ENCODE measurements at places on chromosomes 12 and 14.

DNA sequence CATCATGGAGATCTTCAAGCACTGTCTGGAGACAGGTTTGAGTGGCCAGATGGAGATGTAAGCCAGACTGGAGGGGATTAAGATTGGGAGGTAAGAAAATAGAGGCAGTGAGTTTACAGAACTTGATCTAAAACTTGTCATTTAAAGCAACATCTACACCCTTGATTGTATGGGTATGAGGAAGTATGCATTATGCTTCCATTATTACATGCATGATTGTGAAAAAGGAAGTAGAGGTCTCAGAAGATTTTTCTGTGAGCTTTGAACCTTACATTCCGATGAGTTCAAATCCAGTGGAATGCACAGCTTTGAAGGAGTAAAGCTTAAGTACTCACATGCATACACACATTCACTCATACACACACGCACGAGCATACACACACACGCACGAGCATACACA, 550.8 kb downstream of the MED13L start:
- no peak for DNase-seq

- peak; percentile 12 for DNase-seq
These were observed 47.9 kb downstream of the FGD6 start for GRCh38 chr12:95169368-95169767.

GRCh38 chr12:1108276-1108675, 117.3 kb downstream of the ERC1 start:
- DNase-seq: peak; percentile 51

DNA sequence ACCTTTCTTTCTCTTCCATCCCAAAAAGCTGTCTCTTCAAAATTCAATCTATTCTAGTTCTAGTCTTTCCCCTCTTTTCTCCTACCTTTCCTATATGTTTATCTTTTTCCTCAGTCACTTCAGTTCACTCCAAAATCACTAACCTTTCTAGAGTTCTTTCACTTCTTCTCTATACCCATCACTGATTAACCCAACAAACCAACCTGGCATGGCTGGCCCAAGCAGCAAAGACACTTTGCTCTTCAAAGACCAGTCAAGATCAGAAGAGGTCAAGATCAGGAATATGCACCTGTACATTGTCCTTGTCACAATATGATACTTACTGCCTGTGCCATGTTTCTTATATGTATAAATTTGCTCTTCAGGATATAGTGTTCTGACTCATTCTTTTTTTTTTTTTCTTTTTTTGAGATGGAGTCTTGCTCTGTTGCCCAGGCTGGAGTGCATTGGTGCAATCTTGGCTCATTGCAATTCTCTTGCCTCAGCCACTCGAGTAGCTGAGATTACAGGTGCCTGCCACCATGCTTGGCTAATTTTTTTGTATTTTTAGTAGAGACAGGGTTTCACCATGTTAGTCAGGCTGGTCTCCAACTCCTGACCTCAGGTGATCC, 112.9 kb downstream of the C12orf42 start:
- DNase-seq: no peak

GRCh38 chr12:52372216-52373154, 5.2 kb upstream of the KRT85 start:
- peak; percentile 45 for DNase-seq

DNA sequence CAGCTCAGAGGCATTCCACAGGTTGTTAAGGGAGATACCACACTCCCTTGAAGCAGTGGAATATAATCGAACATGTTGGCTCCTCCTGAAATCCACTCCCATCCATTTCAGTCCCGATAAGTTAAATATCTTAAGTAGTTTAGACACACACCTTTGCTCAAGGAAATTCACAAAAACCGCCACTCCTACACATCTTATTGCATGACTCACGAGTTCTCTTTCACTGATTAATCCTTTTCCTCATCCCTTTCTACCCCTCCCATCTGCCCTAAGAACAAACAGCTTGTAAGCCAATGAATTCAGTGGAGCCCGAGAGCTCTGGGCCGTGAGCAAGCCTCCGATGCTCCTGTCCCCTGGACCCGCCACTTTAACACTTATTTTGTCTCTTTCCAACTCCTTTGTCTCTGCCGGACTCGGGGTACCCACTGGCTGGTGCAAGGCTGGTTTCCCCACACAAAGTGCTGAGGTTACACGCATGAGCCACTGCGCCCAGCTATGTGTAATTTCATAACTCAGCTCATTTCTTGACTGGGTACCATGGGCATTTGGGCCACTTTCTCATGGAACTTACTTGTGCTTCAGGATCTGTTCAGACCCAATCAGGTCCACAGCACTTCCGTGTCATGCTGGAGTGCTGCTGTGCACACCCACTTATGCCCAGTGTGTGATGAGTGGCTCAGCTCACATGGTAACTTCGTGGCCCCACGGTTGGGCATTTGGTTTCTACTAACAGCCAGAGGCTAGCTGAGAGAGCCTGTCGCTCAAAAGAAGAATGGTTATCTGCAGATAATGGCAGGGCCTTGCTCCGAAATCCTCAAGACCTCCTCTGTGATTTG, 171.8 kb upstream of the ALG10B start:
- no peak for DNase-seq

DNA sequence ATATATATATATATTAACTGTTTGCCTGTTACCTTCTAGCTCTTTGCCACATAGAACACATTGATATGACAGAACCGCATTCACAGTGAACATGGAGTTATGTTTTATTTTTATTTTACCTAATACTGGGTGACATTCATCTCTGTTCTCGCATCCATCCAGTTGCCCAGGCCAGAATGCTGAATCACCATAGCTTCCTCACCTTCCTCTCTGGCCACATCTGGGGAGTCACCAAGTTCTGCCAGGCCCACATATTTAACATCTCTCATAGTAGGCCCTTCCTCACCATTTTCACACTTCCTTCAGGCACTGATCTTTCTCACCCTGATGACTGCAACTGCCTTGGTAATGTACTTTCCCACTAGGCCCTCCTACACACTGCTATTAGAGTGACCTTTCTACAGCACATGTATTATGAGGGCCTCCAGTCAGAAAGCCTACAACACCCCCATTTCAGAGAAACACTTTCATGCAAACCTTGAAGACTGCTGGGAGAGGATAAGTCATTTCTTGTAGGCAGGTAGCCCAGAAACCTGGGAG, 106.8 kb downstream of the LGR5 start:
- DNase-seq: no peak

- no peak for DNase-seq
These were observed 634.2 kb downstream of the SLC16A7 start for GRCh38 chr12:60230056-60230455.

DNA sequence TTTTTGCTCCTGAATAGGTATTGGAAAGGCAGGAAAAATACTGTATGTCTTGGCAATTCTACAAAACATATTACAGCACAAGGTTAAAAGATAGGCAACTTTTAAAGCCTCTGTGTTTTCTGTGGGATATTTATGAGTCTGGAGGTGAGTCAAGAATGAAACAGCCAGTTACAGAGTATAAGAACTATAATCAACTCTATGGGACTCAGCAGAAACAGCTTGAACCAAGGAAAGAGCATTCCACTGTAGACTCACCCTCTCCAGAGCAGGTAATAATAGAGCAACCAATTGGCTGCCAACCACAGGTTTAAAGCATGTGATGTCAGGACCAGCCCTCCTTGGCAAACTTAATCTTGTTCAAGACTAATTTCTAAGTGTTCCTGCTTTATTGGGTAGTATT, 100.5 kb upstream of the MDM1 start:
- no peak for DNase-seq

DNA sequence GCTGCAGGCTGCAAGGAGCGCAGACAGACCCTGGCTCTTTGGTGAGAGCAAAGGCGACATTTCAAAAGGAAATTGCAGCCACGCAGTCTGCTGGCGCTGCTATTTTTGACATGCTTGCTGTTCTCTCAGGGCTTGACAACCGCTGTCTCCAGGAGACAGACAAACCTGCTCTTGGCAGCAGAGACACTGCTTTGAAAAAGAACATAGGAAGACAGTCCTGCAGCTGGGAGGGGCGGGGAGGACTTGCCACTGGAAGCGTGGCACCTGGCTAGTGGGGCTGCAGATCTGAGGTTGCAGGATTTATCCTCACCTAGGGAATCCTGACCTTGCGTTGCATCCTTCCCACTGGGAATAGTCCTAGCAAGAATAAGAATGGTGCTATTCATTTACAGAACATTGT, 91.8 kb upstream of the KCNA1 start:
- DNase-seq: no peak

- DNase-seq: no peak
These were observed 25.6 kb downstream of the AKAP6 start for GRCh38 chr14:32354716-32355115.

DNA sequence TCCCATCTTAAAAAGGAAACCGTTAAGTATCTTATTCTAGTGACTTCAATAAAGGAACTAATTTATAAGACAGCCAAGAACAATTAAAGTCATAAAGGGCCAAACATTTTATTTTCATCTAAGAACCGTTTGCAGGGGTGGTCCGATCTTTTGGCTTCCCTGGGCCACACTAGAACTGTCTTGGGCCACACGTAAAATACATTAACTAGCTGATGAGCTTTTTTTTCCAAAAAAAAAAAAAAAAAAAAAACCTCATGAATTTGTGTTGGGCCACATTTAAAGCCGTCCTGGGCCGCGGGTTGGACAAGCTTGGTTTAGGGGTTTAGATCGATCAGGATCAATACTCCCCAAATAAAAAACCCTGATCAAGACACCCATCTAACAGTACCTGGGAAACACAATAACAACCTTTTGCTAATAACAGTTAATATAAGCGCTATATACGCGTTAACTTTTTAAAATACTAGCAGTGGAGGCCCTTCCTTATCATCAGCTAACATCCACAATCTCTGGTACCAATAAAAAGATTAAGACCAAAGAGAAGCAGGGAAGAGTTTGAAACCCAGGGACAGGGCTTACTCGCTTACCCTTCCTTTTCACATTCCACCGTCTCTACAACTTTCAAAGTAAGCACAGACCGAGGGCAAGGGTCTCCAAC, 1.1 kb downstream of the NAP1L1 start:
- no peak for DNase-seq

DNA sequence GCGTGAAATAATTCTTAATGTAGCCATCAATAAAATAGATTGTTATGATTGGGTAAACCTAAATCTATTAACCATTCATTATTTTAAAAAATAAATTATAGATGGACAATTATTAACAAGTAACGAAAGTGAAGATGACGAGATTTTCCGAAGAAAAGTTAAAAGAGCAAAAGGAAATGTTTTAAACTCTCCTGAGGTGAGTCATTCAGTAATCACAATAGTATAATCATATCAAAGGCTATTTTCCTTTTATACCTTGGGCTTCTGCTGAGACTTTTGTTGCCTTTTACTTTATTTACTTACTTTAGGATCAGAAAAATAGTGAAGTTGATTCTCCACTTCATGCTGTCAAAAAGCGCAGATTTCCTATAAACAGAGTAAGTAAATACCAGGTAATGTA, 45.6 kb downstream of the FANCM start:
- DNase-seq: no peak

GRCh38 chr12:615620-616019, 47.6 kb downstream of the NINJ2 start:
- no peak for DNase-seq

GRCh38 chr12:95303476-95303875, 85.9 kb downstream of the VEZT start:
- DNase-seq: no peak

DNA sequence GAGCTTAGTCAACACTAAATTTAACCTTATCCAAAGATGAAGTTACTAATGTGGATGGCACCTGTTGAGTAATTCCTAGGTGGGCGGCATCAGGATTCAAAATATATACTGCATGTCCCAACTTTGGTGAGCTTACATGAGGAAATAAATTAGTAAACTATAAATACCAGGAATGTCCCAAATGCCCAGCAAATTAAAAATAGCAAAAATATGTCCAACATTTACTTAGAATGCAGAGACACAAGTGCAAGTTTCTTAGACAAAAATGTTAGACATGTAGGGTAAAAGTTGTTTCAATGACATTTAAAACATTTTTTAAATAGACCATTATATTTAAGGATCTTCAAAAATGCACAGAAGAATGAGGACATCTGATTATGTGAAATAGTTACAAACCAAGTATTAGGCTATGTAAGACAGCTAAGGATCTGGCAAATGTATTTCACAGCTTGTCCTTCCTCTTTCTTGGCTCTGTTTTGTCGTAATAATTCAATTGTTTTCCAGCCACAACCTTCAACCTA, 115.9 kb downstream of the NAV3 start:
- DNase-seq: no peak

GRCh38 chr12:94863321-94864035, 140.0 kb downstream of the NDUFA12 start:
- DNase-seq: no peak

- no peak for DNase-seq
These were observed 10.1 kb upstream of the TMCC3 start for GRCh38 chr12:94660436-94660835.

DNA sequence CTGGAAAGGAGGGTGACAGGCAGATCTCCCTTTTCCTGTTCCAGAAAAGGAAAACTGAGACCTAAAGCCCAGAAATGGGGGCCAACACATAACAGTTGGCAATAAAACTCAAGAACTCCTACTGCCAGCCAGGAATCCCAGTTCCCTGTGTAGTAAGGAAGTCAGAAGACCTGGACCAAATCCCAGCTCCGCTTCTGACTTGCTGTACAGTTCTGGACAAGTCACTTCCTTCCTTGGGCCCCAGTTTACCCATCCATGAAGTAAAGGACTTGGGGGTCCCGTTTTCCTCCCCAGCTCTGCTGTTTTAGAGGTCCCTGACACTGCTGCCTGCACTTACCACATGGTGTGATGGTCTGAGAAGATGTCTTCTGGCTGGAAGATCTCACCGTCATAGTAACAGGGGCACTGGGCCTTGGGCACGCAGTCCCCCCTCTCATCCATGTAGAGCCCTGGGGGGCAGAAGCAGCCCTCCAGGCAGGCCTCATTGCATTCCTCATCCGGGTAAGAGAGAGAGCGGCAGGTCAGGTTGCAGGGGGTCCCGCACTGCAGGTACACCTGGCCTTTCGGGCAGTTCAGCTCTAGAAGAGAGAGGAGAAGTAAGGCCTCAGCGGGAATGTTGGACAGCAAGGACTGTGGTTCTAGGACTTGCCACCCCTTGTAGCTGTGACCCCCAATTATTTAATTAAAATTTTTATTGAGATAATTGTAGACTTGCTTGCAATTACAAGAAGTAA, 72.1 kb downstream of the VWF start:
- DNase-seq: no peak

DNA sequence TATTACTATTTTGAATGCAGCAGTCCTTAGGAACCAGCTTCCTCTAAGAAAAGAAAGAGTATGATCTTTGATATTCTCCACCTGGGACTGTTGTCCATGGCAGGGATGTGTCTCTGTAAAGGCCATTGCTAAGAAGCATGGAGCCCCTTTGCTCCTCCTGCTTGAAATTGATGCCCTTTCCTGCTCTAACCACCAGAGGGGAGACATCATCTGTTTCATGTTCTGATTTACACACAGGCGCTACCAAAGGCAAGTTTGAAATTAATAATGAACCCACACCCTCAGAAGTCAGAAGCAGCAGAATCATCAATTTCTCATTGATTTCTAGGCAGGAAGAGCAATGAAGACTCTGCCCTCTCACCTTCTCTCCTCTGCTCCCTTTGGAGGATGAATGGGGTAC, 253.8 kb downstream of the RMST start:
- no peak for DNase-seq
